OCI-LY7 (cell line): ENCODE measurements at places on chromosomes 7 and 10.
A peak's percentile ranks its signal among the peaks of the same experiment; 100 is the strongest.

- DNase-seq, result no peak
Measured at GRCh38 chr10:30990351-30990750, 41.3 kb downstream of the ZNF438 start.

- no peak for DNase-seq
Measured at GRCh38 chr7:73900286-73900685, 39.3 kb downstream of the TMEM270 start.

DNA sequence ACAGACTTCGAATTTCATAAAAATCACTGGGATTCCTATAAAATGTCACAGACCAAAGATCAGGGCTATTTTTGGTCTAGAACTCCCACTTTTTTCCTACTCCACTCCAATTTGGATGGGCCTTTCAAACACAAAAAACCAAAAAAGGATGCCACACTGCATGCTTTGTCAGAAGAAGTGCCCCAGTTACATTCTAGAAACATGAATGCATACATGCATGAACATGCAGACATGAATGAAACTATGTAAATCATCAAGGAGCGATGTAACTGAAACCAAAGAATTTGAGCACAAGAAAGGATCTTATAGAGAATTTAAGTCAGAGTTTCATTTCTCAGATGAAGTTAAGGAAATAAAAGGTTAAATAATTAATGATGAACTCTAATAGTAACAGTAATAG is 31.8 kb upstream of the FAM133B start:
- DNase-seq, result no peak

GRCh38 chr7:49074538-49074937 is 150.2 kb downstream of the CDC14C start:
- no peak for DNase-seq

- no peak for DNase-seq
Measured at GRCh38 chr7:158779061-158780000, 50.0 kb downstream of the ESYT2 start.

DNA sequence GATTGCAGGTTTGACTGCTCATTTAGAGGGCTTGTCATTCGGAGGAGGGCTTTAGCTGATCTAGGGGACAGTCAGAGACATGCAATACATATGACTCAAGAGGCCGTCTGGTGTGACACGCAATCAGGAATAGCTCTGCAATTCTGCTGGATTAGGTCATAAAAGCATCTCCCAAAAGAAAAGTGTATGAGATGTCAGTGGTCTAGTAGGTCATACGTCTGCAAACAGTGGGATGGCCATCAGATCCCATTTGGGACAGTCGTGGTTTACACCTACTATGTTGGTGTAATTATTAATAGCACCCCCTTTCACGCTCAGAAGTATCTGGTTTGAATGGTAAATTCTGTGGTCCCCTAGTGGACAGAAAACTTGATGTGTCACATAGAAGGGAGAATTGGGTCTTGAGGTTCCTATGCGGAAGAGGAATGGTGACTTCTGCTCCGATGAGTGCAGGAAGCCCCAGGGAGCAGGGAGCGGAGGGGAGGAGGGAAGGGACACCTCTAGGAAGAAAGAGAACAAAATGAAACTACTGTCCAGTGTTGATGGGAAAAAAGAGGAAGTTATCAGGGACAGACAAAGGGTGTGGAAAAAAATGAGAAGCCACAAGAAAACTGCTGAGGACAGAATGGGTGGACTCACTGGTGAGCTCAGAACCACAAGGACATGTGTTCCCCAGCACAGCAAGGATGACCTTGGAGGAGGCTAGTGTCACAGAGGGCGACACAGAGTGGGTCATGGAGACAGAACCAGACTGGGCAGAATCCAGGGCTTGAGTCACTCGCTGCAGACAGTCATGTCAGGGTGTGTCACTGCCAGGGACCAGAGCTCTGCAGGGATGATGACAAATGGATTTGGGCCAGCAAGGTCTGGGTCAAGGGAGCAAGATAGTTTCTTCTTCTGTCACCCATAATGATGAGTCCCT is 59.9 kb downstream of the MAP3K8 start:
- DNase-seq, result peak; percentile 43

GRCh38 chr7:30348083-30348560 is 63.7 kb downstream of the ZNRF2 start:
- peak; percentile 58 for DNase-seq

DNA sequence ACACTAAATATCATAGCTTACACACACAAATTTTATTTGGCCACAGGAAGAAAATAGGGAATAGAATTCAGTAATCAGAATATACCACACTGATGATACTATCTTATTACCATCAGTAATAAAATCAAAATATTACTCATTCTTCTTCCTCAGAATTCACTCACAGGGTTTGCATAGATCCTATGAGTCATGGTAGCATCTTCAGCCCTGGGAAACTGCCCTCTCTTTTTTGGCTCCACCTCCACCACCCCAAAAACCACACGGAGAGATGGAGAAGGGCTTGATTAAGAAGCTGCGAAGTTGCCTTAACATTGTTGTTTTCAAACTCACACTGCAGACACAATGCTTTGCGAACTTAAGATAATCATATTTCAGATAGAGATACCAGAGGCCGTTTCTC is 154.1 kb upstream of the AHR start:
- DNase-seq, result no peak

- DNase-seq, result no peak
Measured at GRCh38 chr10:61492364-61492995, 39.3 kb upstream of the TMEM26 start.

- DNase-seq, result no peak
Measured at GRCh38 chr10:75469006-75469616, 37.7 kb downstream of the LRMDA start.

DNA sequence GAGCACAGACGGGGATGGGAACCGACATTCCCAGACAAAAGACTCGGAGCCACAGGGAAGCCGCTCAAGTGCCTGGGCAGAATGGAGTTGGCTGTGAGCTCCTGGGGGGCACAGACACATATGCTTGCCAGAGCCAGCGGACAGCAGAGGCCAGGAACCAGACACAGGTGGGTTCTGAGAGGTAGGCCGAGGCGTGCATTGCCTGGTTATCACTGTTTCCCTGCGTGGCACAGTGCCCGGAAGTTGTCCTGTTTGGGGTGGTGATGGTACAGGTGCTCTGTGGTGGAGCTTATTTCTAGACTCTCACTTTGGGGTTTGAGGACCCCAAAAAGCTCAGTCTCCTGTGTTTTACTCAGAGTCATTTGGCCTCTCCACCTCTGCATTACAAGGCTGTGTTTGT is 2.5 kb downstream of the PALD1 start:
- no peak for DNase-seq

DNA sequence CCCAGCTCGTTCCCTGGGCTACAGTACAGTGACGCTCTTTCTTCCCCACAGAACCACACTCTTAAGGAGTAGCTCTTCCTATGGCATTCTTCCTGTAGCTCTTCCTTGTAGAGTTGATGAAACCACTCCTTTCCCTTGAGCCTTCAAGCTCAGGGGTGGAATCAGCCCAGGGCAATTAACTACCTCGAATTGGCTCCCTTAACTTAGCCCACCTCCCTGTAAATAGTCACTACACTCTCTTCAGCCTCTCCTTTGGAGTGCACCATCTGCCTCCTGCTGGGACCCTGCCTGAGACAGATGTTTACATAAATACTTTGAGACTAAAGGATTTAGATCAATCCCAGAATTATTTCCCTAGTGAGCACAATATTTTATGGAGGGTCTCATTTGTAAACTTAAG is 537.8 kb upstream of the AUTS2 start:
- no peak for DNase-seq

DNA sequence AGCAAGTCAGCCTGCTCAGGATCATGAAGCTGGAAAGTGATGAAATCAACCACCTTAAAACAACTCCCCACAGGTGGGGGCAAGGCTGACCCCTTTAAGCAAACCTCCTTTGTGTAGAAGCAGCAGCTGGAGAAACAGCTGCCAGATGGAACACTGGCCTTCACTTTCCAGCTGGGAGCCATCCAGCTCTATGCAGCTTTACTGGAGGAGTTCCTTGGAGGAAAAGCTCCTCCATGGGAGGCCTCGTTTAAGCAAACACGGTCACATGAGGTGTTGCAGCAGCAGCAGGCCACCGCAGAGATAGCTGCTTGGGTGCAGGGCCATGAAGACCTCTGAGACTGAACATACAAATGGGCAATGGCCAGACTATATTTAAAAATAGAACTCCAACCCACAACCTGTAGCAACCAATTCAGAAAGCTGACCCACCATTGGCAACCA is 13.0 kb upstream of the DLG5 start:
- no peak for DNase-seq

GRCh38 chr7:74039337-74039736 is 11.4 kb downstream of the ELN start:
- no peak for DNase-seq

GRCh38 chr7:41816111-41816510 is 113.2 kb upstream of the INHBA start:
- no peak for DNase-seq

- DNase-seq, result peak; percentile 24
Measured at GRCh38 chr10:60960913-60961312, 16.9 kb upstream of the RHOBTB1 start.
